Activated CD4-positive, CD25-positive, alpha-beta regulatory T cell treated with anti-CD3 and anti-CD28 coated beads, Interleukin-2, amount 50 U/mL, for 24 hours (primary cell): ENCODE measurements at places on chromosomes 12 and 14.

DNA sequence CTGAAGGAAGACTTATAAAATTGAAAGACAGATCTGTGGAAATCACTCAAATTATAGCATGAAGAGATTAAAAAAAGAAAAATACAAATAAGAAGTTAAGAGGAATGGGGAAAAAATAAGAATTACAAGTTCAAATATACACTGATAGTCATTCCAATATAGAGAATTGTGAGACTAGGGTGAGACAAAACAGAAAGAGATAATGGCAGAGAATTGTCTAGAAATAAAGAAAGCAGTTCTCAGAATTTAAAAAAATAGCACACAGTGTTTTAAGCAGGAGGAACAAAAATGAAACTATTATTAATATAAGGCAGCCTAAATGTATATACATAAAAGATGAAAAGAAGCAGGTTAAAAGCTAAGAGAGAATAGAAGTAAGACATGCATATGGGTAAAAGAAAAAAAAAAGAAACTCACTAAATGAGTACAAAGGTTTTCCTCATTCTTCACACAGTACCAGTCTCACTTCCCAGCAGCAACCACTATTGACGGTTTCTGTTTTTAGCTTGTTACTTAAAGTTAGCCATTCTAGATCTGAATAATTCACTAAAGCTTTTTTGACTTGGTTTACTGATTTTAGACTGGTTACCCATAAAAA is 31.1 kb downstream of the SLC38A4 start:
- ATAC-seq, result peak; percentile 70

DNA sequence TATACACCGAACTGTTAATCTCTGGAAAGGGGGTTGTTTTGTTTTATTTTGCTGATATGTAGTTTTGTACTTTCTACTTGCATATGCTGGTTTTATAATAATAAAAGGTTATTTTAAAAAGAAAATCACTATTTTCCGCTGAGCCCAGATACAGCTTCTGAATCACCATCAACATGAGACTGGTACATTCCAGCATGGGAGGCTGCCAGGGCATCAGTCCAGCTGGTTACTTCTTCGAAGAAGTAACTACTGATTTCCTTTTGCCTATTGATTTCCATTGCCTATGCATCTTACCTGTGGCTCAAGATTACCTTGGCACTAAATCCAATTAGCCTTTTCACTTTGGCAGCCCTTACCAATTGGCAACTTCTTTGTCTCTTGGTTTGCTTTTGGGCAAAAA is 11.7 kb upstream of the OSBPL8 start:
- no peak for ATAC-seq

- no peak for ATAC-seq
Measured at GRCh38 chr12:7369274-7369729, 65.4 kb downstream of the ACSM4 start.

GRCh38 chr12:52542157-52542556 is 10.8 kb downstream of the KRT71 start:
- ATAC-seq, result no peak
